ENCODE measurements at places on chromosomes 3 and 15.
A peak's percentile ranks its signal among the peaks of the same experiment; 100 is the strongest.

DNA sequence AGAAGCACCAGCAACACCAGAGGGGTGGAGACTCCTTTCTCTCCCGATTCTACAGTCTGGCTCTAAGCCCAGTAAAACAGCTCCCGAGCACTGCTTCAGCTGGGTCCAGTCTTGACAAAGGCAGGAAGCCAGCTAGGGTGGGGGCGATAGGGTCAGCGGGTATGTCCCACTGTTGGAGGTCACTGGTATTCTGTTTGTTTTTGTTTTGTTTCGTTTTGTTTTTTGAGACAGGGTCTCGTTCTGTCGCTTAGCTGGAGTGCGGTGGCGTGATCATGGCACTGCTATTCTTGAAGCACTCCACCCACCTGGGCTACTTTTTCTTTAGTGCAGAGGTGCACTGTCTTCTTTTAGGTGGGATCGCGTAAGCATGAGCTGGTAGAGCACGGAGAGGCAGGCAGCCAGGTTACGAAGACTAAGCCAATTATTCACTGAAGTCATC, 16.3 kb downstream of the GCSAM start:
- no peak for DNase-seq

DNA sequence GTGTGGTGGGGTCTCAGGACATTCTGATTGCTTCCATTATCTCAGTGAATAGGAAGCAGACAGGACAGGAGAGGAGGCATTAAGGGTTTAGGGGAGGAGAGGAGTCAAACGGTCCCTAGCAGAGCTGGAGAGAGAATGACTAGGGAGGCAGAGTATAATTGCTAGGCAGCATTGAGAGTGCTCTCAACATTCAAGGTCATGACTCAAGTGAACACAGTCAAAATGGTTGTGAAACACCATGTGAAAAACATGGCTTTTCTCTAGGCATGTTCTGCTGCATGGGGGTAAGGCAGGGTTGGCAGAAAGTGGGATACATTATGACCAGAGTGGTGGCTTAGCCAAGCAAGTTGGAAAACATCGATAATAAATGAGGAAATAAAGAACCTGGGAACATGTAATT, 19.5 kb upstream of the HRH1 start:
- DNase-seq, result no peak

DNA sequence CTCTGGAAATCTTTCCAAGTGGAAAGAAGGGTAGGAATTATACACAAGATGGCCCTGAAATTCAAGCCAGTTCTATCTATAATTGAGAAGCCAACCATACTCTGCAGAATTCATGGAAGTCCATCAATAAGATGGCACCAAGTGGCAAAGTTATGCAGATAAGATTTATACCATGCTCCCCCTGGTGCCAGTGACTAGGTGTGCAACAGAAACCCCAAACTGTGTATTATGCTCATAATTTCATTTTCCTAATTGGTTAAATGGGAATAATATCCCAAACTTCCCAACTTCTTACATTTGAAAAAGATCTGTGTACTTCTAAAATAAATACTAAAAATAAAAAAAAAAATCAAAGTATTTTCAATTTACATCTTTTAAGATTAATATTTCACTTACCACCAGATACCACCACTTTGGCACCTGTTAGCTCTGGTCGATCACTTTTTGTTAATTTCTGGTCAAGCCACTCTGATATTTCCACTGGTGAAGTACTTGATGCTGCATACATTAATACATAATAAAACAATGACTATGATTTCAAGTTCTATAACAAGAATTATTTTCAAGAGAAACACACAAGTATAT, 25.9 kb downstream of the ETFA start:
- DNase-seq, result no peak

DNA sequence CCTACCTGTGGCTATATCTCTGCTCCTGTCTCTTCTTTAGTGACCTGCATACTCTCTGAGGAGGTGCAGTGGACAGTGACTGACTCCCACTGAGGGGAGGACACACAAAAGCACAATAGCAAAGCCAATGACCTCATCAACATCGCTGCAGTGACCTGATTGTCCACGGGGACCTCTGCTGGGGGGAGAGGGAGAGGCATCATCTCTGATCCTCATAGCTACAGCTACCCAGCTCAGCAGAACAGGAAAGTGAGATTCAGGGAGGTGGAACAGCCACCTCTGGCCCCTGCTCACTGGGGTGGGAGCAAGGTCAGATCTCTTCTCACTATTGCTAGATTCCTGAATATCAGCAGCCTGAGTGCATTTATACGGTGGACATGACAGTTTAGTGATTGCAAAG, 179.2 kb downstream of the ATP10A start:
- DNase-seq, result no peak

- no peak for DNase-seq
These were observed 88.9 kb downstream of the MBNL1 start for GRCh38 chr3:152357587-152357986.

- DNase-seq, result peak; percentile 65
These were observed 1.5 kb upstream of the PPM1M start for GRCh38 chr3:52243791-52244628.

DNA sequence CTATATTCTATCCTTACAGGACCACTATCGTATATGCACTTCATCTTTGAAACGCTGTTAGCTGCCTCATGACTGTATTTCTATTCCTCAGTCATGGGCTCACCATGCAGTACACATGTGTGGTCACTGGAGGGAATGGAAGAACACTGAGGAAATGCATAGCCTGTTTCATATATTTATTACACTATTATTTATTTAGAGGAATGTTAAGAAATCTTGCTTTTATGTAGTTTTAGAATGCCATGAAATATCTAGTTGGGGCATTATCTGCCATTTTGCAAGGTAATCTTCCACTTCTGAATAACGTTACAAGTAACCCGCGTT, 155.7 kb downstream of the IGF1R start:
- DNase-seq, result no peak

DNA sequence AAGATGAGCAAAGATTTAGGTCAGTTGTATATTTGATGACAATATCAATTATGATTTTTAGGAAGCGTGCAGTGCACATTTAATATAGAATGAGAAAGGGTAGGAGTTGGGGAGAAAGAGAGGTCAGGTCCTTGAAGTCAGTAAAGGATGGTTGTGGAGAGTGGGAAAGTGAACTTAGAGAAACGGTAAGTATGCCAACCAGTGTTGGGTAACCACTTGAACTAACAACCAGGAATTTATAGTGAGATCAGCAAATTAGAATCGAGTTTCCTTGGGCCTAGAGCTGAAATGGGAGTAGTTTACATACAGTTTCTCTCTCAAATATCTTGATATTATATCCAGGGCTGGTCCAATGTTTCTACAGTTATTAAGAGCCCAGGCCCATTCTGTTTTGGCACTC, 188.5 kb upstream of the RBMS3 start:
- DNase-seq, result no peak

- peak; percentile 45 for DNase-seq
These were observed 489 bp downstream of the CSPG5 start for GRCh38 chr3:47578119-47578632.

DNA sequence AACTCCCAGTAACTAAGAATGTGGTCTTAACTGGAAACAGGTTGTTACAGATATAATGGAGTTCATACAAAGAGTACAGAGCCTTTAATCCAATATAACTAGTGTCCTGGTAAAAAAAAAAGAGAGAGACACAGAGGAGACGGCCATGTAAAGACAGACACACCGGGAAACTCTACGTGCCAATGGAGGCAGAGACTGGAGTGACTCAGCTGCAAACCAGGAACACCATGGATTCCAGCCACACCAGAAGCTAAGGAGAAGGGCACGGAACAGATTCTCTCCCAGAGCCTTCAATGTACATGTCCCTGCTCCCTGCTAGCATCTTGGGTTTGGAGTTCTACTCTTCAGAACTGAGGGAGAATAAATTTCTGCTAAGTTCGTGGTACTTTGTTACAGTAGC, 4.5 kb downstream of the RNF168 start:
- DNase-seq, result no peak

DNA sequence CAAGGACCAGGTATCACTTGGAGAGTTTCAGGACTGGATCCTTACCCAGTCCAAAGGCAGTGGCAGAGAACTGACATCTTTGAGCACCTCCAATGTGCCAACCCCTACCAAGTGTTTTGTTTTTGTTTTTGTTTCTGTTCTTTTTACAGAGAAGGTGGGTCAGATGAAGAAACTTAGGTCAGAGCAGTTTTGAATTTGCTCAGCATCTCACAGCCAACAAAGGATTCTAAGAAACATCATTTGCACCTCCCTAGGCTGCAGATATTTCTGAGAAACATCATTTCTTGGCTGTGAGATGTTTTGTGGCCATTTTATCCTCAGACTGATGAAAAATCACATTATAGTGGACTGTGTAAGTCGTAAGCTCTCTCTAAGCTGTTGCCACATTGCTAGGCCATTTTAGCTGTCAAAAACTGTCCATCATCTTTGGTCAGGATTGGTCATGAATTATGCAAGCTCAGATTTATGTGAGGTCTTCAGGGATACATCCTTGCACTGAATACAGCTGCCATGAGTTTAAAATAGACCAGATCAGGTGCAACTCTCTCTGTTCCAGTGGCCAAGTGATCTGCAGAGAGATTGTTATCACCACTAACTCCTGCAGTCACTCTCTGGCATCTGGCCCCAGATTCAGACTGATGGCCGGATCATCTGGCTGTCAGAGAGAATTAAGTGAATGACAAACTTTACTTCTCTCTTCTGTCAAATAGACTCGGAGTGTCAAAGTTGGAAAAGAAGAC, 341.5 kb downstream of the EPHB1 start:
- no peak for DNase-seq

DNA sequence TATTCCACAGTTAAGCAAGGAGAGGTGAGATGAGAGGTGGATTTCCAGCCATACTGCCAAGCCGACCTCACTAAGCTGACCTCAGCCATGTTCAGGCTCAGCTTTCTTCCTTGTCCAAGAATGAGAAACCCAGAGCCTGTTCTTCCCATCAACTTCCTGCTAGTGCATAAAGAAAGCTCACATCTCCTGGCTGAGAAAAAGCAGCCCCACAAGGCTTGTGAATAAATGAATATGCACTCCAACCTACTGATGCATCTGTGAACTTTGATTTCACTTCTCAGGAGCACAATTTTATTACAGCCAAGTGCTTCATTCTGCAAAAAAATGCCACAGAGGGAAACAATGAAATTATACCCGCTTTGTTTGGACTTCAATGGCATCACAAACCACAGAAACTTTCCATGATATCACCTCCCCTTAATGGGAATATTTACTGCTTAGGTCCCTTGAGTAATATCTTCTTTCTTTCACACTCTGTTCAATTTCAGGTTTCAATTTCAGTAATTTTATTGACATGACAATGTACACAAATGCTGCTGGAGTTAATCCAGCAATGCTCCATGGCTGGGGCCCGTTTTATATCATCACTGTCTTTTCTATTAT, 437.0 kb upstream of the PPP2R3A start:
- no peak for DNase-seq

DNA sequence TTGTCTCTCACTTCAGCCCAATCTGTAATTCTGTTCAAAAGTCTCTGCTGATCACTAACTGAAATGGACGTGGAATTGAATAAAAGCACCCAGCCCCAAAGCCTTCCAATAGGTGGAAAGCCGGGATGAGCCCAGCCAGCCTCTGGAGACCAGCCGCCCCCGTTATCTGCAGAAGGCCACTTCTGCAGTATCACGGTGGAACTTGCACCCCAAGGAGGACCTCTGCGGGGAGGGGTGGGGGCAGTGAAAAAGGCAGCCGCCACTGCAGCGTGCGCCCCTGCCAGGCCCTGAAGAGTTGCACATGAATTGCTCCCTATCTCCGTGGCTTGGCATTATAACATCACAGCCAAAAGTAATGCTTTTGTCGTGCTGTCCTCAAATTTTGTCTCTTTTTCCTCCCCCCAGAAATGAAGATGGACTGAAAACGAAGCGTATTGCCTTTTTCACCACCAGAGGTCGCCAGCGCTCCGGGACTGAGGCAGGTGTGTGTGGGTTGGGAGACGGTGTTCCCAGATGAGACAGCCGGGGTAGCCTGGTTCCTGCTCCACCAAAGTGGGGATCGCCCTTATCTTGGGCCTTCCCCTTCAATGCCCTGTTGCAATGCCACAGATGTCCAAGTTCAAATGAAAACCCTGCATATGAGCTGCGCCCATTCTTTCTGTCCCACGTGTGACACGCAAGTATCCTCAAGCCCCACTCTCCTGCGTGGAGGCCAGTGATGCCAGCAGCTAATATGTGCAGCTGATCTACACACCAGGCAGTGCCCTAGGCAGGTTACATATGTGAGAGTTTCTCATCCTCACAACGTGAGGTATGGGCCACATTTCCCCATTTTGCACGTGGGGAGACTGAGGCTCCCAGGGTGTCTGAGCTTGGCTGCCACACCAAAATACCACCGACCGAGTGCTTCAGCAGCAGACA, 96.0 kb downstream of the LRRK1 start:
- DNase-seq, result peak; percentile 70

DNA sequence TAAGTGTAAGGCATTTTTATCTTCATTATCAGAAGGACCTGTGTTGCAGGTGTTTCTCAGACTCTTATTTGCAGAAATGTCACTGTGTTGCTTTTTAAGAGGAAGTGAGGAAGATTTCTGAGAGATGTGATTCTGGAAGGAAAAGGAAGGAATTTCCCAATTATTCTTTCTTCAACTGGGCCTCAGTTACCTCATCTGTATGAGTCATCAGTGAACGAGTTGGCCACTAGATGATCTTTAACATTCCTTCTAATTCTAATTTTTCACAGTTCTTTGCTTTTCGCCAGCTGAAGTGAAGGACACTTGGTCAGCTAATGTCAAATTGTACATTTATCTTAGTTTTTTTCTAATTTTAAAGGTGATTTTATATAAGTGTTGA, 28.9 kb downstream of the CLEC3B start:
- DNase-seq, result no peak

GRCh38 chr15:43852607-43853006, 25.8 kb downstream of the WDR76 start:
- DNase-seq, result no peak

DNA sequence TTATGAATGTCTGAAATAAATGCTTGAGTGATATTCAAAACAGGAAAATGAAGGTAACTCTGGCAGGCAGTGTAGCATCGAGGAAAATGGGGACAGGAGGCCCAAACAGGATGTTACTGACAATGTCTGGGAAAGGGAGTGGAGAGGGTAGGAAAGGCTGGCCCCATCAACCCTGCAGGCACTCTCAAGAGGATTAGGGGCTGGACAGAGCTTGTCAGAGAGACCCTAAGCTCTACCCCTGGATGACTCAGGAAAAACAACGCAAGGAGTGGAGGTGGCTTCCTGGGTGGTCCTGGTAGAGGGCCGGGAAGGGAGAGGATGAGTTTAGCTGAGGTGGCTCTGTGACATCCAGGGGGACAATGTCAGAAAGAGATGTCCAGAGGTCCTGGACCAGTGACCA, 106.0 kb downstream of the RYK start:
- no peak for DNase-seq

DNA sequence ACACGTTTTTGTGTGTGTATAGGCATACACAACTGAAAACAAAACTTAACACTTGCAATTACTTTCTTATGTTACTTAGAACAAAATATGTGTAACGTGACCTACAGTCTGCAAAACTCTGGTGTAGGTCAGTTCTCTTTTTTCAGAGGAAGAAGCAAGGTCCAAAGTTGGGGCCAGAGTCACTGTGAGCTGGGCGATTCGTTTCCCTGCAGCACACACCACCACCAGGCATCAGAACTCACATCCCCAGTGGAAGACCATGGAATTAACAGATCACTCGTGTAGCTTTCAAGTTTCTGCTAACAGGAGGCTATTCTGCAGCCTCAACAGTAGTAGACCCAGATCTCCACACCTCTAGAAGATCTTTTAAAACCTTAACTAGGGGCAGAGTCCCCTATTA, 25.8 kb downstream of the ANP32A start:
- no peak for DNase-seq

GRCh38 chr3:170689296-170689829, 103.5 kb upstream of the SLC7A14 start:
- no peak for DNase-seq

Data from activated naive CD4-positive, alpha-beta T cell treated with Interleukin-2 at 50 U/mL for 16 hours (primary cell).